ENCODE measurements at places on chromosomes 2 and 18.

DNA sequence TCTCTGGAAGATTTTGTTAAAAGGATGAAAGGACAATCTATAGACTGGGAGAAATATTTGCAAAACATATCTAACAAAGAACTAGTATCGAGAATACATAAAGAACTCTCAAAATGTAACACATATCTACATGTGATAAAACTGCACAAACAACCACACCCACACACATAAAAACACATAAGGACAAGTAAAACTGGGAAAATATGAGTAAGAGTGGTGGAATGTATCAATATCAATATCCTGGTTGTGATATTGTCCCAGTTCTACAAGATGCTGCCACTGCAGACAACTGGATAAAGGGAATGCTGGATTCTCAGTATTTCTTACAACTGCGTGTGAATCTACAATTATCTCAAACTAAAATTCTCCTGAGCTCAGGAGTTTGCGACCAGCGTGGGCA, 9.3 kb downstream of the VPS4B start:
- no peak for DNase-seq

DNA sequence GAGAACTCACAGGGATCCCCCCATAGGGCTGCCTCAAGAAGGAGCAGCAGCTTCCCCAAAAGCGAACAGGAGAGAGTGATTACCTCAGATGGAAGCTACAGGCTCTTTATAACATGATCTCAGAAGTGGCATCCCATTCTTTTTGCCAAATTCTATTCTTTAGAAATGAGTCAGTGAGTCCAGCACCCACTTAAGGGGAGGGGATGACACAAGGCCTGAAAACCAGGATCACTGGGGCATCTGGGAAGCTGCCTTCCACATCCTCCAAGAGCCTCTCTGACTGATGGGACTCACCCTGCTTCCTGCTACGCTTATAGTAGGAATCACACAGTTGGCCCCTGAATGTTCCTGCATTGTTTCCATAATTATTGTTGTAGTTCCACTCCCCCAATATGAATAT, 96.5 kb downstream of the MAPK4 start:
- DNase-seq: no peak

- DNase-seq: no peak
These were observed 285.1 kb downstream of the TNS1 start for GRCh38 chr2:217717646-217718045.

- DNase-seq: peak; percentile 19
These were observed 45.6 kb upstream of the ZNF532 start for GRCh38 chr18:58819051-58819450.

DNA sequence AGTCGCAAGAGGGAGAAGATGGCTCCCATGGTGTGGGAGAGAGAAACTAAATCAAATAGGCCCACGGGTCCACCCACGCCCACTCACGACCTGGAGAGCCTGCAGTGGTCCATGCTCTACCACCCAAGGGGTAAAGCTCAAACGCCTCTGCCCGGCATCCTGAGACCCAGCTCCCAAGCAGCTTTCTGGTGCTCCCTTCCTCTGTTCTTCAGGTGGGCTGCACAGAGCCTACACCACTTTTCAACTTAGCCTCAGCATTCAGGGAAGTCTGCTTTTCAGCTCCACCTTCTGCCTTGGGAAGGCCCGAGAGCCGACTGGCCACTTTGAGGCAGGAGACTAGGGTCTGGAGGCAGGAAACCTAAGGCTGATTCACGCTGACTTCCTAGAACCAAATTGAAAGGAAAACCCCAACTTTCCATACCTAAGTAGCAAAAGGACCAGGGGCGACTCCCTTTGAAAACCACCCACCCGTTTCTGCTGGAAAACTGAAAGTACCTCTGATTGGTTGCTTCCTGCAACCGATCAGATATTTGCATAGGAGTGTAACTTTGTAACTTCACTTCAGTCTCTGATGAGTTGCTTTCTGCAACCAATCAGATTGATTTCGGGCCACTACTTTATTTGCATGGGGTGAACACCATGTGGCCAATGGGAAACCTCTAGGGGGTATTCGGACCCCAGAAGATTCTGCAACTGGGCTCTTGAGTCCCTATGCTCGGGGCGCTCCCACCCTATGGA, 26.8 kb upstream of the SPATA3 start:
- DNase-seq: no peak

DNA sequence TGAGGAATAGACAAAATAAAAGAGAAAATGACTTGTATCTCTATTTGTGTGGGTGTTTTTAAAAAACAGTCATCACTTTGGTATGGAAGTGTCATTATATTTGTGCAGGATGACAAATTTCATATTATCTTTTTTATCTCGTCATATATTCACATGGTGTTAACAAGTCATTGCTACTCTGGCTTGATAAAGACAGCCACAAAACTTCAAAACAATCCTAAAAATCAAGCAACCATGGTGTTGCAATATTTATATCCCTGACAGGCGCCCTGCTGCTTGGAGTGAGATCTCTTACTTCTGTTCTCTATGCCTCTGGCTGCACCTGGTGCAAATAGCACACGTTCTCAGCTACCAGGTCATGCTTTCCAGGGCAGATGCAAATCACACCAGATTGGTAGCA, 278.0 kb upstream of the EPHA4 start:
- DNase-seq: no peak

GRCh38 chr2:223786943-223787342, 50.4 kb downstream of the AP1S3 start:
- DNase-seq: no peak

DNA sequence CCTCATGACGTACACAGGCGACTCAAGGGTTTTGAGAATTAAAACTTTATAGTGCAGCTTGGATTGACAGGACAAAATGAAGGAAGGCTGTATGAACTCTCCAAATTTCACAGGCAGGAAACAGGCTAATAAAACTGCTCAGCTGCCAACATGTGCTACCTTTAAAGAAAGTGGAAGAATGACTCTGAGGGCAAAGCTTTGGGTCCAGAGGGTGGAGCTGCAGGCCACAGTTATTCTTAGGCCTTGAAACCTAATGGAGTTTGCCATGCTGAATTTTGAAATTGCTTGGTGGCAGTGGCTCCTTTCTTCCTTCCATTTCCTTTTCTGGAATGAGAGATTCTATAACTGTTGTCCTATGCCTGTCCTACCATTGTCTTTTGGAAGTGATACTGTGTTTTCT, 34.8 kb downstream of the HAT1 start:
- no peak for DNase-seq
